ENCODE measurements at places on chromosomes 12 and 14.

- DNase-seq = no peak
These were observed 1057.7 kb downstream of the VRK1 start for GRCh38 chr14:97854918-97855317.

- DNase-seq = peak; percentile 41
These were observed 29.0 kb downstream of the SERPINA11 start for GRCh38 chr14:94423453-94424056.

- DNase-seq = no peak
These were observed 21.7 kb downstream of the TRAF3 start for GRCh38 chr14:102798926-102799325.

DNA sequence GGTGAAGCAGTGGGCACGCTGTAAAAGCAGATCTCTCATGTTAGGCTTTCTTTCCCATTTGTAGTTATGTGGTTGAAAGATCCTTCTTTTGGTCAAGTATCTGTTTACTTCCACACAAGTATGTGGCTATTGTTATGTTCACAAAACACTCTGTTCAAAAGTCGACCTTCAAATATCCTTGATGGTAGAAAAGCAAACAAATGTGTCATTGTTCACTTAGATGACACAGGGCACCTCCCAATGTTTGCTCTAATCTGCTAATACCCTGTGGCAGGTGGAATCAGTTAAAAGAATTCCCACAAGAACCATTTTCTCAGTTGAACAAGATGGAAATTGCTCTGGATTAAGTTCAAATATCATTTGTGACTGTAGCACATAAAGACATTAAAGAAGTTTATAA, 43.6 kb upstream of the NAA30 start:
- DNase-seq = no peak

DNA sequence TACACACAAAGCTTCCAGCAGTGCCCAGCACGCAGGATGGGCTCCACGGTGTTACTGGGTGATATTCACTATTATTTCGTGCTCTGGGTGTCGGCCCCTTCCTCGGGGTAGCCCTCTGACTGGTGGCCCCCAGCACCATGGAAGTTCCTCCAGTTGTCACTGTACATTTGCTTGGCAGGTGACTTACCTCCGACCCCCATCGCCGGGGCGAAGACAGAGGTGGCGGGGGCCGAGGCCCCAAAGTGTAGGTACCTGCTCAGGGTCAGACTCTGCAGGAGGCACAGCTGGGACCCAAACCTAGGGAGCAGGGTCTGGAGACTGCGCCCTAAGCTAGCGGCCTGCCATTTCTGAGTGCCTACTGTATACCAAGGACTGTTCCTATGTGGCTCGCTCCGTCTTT, 98.9 kb downstream of the RFLNA start:
- no peak for DNase-seq

GRCh38 chr12:57738661-57739237, at the start of gene AGAP2:
Gene AGAP2 (minus strand): TSS chr12:57738742. CDS start chr12:57738246, 496 bp downstream.
- DNase-seq = no peak

DNA sequence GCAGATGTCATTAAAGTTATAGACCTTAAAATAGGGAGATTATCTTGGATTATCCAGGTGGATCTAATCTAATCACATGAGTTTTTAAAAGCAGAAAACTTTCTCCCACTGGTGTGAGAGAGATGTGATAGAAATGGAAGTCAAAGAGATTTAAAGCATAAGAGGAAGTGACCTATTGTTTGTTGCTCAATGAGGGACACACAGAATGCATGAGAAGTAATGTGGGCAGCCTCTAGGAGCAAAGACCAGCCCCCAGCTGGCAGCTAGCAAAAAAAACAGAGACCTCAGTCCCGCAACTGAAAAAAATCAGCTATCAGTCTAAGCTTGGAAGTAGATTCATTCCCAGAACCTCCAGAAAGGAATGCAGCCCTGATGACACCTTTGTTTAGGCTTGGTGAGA, 24.6 kb upstream of the ANP32D start:
- DNase-seq = no peak

DNA sequence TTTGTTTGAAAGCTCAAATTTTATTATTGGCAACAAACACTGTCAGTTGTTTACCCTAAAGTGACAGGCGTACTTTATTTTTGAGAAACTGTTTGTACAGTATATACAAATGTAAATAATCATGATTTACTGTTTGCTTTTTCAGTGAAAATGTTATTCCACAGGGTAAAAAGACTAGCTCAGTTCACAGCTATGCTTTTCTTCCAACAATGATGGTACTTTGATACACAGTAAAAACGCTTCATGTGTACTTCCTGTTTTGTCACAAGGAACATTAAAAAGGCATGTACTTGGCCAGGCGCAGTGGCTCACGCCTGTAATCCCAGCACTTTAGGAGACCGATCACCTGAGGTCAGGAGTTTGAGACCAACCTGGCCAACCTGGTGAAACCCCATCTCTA, 53.7 kb downstream of the MON2 start:
- no peak for DNase-seq

DNA sequence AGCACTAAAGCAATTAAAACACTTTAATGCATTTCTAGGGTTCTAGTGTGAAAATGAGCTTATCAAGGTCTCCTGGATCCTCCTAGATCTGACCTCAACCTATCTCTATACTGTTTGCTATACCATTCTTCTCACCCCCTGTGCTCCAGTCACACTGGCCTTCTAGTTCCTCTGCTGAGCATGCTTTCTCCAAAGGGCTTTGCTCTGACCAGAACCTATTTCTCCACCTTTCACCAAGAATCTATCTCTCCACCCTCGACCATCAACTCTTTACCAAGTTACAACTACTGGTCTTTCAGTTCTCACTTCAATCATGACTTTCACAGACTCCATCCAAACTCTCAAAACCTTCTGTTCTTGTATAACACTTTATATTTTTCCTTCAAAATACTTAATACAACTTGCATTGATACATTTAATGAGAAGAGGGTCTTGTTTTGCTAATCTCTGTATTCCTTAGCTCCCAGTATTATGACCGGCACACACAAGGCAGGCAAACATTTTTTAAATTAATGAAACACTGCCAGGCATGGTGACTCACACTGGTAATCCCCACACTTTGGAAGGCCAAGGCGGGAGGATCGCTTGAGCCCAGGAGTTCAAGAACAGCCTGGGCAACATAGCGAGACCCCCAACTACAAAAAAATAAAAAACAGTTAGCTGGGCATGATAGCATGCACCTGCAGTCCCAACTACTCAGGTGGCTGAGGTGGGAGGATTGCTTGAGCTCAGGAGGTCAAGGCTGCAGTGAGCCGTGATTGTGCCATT, 22.8 kb downstream of the PPP1R12A start:
- DNase-seq = no peak

DNA sequence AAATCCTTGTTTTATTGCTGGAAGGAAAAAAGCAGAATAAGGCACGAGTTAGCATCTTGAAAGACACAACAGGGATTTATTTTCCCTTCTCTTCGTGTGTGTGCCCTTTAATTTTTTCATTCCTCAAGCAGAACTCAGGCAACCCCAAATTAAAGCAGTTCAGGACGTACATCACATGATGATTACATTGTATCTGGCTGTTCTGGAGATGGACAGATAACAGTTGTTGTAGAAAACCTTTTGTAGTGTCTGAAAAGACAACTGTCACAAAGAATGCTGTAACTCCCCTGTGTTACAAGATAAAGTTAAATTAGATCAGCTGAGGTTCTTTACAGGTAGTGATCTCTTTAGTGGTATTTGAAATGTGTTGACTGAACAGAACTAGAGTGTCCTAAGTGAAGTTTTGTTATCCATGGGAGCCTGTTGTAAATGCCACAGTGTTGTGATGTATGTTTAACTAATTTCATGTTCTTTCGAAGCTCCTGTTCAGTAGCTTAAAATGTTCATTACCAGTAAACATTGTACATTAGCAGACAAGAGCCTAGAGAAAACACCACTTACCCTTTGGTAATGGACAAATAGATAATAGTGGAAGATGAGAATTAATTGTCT, 58.5 kb downstream of the TMTC2 start:
- DNase-seq = no peak

DNA sequence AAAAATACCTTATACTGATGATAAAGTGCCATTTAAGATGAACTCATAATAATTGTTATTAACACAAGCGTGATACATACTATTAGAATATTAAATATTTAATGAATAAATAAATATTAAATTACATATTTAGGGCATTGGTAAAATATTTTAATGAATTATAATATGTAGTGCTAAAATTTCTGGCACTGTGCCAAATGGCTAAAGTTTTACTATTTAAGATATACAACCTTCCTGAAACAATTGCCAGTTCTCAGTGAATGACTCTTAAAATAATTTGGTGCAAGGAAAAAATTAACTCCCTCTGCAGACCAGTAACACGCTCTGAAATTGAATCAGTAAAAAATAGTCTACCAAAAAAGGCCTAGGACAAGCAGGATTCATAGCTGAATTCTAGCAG, 428.9 kb upstream of the ATXN7L3B start:
- no peak for DNase-seq

DNA sequence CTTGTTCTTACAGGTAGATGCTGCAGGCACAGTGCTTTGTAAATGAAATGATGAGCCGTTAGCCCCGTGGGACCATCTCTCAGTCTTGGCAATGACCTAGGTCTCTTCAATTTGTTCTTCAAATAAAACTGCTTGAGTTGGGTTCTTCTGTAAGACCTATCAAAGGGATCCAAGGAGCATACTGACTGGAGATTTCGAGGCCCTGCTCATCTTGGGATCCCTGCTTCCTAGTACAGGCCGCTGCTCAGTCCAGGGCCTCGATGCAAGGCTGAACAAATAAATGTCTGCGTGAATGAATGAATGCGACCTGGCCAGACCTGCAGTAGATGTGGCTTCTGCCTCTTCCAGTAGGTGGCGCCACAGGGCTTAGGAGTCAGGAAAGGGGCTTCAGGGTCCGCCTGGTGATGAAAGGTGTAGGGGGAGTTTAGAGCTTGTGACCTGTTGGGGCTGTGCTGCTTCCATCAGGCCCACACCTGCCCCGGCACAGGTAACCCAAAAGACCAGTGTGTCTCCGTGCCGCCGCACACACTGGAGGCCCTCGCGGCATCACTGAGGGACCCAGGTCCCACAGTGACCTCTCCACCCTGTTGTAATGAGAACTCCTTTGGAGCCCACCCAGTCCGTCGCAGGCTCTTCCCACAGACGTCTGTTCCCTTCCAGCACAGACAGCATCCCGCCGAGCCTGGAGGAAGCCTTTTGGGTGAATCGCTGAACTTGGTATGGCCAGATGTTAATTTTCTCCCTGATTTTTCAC, 4.4 kb downstream of the CACNA1C start:
- peak; percentile 64 for DNase-seq

- DNase-seq = no peak
These were observed 311.4 kb upstream of the ATP2B1 start for GRCh38 chr12:90020014-90020413.

DNA sequence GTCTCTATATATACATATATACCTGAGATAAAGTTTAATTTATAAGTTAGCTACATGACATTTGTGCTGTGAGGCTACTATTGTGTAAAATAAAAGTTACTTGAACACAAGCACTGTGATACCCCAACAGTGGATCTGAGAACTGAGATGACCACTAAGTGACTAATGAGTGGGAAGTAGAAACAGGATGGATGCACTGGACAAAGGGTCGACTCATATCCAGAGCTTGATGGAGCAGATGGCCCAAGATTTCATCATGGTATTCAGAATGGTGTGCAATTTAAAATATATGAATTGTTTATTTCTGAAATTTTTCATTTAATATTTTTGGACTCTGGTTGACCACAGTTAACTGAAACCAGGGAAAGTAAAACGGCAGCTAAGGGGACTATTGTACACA, 908.6 kb upstream of the MDGA2 start:
- DNase-seq = no peak

- no peak for DNase-seq
These were observed 23.9 kb downstream of the NID2 start for GRCh38 chr14:52044791-52045522.

GRCh38 chr12:94264736-94265485, 116.5 kb downstream of the PLXNC1 start:
- no peak for DNase-seq

DNA sequence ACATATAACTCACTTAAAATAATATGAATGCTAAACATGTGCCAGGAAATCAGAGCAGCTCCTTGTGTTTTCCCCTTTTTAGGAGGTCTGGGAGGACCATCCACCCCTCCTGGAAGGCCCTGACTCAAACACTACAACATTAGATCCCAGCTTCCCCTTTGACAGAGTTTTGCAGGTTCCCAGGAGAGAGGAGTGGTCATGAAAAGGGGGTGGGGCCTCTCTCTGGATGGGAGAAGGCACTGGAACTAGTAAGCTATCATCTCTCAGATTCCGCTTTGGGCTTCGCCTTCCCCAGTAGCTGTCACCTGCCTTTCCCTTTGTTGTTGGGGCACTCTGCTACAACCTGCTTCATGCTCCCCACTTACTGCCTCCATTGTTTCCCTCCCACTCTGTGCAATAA, 149.2 kb downstream of the ZFP36L1 start:
- DNase-seq = no peak

- no peak for DNase-seq
These were observed 781.5 kb upstream of the FBXO33 start for GRCh38 chr14:40213701-40214100.

DNA sequence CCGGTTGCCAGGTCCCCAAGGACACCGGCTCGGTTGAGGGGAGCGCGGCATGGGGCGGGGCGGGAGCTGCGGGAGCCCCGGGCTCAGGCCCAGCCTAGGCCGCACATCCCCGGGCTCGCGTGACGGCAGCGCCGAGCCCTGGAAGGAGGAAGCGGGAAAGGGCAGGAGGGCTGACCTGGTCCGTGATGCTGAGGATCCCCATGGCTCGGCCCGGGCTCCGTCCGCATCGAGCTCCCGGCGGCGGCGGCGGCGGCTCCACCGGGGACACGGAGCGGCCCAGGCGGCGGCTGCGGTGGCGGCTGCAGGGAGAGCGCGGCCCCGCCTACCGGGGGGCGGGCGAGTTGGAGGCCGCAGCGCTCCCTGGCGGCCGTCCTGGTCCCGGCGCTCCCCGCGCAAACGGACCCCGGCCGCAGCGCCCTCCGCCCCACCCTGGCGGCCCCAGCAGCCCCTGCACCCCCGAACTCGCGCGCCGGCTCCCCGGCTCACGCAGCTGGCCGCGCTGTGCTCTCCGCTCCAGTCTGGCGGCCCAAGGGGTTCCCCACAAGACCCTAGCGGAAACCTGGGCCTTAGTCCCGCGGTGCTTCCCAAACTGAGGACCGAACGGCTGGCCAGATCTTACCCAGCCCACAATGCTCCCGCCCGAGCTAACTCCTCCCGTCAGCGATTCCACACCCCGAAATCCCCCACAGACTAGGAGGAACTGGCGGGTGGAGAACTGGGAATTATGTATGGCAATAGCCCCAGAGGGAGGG, at the start of gene ANKRD52:
ANKRD52 (minus strand) TSS at position 317 of the 752 bp plus-strand sequence; CDS start at position 202, 115 bp downstream.
- DNase-seq = peak; percentile 92

GRCh38 chr14:61329478-61330051, 8.2 kb downstream of the PRKCH start:
- DNase-seq = no peak

GRCh38 chr12:6956021-6956727, 5.0 kb downstream of the PTPN6 start:
- DNase-seq = no peak

DNA sequence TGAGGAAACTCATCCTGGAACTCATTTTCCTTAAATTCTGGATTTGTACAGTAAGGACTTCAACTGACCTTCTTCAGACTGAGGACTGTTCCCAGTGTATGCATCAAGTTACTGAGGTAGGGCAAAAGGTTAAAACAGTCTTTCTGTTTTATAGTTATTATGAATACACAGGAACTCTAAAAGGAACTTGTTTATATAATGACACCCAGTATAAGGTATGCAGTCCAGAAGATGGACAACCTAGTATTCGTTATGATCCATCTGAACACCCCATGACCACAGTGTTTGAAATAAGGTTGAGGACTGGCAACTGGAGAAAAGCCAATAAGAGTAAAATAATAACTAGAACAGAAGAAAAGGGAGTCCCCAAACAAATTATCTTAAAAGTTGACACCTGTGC, 779.9 kb upstream of the TMEM132C start:
- DNase-seq = no peak
